ENCODE measurements at places on chromosomes 13 and 19.

DNA sequence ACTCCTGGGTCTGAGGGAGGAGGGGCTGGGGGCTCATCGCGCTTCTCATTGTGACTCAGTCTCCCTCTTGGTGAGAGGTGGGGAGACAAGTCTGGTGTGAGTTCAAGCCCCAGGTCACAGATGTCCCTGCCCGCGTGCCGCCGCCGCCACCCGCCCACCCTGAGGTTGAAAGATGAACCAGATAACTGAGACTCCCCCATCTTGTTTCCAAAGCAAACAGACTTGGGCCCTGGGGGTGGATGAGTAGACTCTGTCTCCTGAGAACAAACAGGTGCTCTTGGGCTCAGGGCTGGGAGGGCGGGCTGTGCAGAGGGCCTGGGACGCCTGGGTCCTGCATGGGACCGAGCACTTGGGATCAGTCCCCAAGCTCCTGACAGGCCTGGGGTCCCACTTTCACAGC is 567 bp downstream of the SBK2 start:
- no peak for DNase-seq

GRCh38 chr19:34457446-34457845 is 24.1 kb upstream of the WTIP start:
- DNase-seq = no peak

DNA sequence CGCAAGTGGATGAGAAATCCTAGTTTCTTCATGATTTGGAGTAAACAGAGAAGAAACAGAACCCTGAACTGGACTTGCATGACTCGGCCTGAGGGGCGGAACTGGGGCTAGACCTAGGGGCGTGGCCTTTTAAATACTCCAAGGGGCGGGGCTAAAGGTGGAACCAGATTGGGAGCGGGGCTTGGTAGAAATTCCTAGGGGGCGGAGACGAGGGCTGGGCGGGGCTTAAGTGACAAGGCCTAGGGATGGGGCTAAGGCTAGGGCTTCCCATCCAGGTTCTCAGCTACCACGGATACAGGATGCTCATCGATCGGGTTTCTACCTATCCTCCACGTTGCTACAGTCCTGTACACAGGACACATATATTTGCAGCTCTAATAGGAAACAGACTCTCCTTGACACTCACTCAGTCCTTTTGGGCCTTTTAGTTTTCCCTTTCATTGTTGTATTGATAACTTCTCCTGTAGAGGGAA is 372 bp upstream of the ZNF699 start:
- DNase-seq = peak; percentile 95

DNA sequence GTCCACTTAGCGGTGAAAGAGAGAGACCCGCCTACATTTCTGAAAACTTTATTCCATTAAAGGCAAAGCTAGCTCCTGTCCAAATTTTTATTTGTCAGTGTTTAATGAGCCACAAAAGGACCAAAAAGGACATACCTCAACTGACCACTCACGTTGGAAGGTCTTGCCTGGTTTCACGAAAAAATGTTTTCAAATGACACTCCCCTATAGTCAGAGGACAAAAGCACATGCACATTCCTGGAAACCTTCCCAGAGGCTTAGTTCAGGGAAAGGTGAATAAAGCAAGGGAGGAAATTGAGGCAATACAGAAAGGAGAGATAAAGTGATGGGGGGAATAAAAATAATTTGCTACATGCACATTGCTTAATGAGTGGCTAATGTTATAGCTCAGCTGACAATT is 55.6 kb downstream of the DOCK9 start:
- DNase-seq = no peak

GRCh38 chr19:21454901-21455300 is 50.5 kb upstream of the ZNF429 start:
- no peak for DNase-seq

DNA sequence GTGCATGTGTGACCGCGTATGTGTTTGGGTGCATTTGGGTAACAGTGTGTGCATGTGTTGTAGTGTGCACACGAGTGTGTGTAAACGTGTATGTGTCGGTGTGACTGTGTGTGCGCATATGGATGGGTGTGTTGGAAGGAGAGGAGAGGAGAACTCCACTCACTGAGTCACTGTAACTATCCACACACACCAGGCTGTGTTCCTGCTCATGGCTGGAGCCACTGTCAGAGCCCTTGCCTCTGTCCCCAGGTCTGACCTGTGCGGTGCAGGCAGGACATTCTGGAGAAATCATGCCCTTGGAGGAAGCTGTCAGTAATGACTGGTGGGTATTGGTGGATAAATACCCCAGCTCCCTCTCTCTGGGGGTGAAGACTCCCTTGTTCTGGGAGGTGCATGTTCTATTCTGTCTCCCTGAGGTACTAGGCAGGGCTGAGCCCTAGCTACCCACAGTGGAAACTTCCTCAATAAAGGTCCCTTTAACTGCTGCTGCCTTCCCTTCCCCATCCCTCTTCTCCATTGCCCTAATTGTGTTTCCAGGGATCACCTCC is 48.4 kb downstream of the CYP4F22 start:
- DNase-seq = no peak

- DNase-seq = peak; percentile 81
Observed at GRCh38 chr19:40398417-40399131, 8.6 kb upstream of the HIPK4 start.

GRCh38 chr19:4032436-4032835 is 24.9 kb downstream of the PIAS4 start:
- DNase-seq = no peak

DNA sequence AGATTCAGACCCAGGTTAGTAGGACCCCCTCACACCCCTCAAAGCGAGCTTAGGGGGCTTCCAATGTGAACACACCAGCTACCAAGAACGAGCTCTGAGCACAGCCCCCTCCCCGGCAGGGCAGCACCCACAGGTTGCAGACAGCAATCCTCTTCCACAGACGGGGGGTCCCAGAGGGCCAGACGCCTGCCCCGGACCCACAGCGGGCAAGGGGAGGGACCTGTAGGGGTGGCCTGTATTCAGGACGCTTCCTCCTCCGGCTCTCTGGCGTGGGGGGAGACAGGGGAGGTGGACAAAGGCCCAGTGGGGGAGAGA is 4.8 kb downstream of the TTYH1 start:
- no peak for DNase-seq

- DNase-seq = peak; percentile 38
Observed at GRCh38 chr13:29402166-29402636, 193.3 kb downstream of the SLC7A1 start.

- DNase-seq = no peak
Observed at GRCh38 chr19:16919496-16919895, 30.7 kb downstream of the F2RL3 start.

GRCh38 chr19:47324502-47324901 is 7.5 kb upstream of the C5AR2 start:
- no peak for DNase-seq

DNA sequence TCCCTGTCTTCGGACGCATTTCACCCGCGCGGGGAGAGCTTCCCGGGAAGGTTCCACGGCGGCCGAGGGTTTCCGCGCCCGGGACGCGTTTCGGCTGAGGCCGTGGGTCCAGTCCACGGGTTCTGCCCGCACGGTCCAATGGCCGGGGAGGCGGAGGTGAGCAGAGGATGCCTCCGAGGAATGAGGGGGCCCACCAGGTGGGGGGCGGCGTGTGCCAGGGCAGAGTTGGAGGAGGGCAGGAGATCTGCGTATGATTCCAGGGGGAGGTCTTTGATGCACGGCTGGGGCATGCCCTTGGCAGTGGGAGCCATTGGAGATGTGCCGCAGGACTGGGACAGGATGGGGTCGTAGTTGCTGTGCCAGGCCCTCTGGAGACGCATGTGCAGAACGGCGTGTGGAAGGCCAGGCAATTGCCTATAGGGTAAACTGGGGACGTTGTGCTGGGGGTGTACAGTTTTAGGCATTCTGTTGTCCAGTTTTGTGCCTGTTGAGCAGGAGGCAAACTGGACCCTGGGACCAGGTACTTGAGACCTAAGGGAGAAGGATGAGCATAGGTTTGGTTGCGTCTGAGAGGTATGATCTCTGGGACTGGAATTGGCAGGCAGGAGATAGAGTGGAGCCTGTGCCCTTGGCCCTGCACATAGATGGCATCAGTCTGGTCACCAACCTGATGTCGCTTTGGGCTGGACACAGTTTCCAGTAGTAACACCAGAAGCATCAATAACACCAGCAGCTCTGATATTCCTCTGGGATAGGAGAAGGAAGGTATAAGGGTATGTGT is 751 bp downstream of the ZNF584 start:
- DNase-seq = peak; percentile 75

GRCh38 chr13:51523082-51523518 is 61.2 kb upstream of the WDFY2 start:
- peak; percentile 74 for DNase-seq

DNA sequence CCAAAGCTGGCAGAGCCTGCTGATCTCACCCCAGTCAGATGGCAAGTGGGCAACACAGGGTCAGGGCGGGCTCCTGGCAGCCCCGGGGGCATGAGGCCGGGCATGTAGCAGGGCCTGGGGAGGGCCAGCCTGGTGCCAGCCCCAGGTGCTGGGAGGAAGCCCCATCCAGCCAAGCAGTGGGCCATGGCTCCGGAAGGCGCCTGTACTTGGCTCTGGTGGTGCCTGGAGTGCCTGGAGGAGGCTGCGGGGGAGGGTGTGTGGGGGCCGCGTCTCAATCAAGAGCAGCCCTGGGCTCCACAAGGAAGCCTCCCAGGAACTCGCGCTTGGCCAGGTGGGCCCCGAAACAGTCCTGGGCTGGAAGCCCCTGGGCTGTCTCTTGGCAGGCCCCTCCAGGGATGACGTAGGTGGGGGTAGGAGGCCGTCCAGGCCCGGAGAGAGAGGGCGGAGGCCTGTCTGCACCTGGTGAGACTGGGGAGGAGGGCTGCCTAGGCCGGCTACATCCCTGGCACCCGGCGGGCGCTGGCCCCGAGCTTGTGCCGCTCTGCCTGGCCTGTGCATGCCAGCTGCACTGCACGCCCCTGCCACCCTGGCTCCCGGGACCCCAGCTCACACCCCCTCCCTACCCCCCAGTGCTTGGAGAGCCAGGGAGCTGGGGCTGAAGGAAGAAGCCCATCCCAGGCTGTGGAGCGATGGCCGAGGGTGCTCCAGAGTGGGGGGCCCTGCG is 45.9 kb downstream of the COMP start:
- DNase-seq = no peak

DNA sequence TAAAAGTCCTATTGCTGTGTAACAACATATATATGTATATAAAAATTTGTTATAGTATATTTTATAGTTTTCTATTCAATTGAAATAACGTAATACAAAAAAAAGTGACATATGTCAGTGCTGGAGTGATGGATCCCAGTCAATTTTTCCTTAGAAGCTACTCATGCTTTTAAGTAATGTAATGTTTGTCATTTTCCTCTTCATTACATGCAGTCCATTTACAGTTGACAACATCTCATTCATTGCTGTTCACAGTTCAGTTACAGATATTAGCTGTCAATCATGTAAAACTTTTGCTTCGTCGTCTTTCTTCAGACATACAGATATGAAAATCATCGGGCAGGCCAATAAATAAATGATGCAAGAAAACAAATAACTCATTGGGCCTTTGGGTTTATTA is 525.1 kb upstream of the PRR20A start:
- no peak for DNase-seq

DNA sequence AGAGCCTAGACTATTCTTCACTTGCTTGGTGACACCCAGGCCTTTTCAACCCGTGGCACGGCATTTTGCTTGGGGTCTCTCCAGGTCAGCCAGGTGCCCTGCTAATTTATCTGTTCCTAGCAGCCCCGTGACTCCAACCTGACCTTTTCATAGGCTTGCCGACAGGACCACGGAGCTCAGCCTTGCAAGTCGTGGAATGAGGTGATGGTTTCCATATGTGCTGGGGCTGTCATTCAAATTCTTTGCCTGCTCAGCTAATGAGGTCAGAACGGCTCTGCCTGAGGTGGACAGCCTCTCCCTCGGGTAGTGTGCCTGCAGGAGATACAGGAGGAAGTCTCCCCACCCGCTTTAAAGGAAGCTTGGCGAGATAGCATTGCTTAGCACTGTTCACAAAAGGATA is 61.0 kb downstream of the SHISA2 start:
- DNase-seq = no peak

DNA sequence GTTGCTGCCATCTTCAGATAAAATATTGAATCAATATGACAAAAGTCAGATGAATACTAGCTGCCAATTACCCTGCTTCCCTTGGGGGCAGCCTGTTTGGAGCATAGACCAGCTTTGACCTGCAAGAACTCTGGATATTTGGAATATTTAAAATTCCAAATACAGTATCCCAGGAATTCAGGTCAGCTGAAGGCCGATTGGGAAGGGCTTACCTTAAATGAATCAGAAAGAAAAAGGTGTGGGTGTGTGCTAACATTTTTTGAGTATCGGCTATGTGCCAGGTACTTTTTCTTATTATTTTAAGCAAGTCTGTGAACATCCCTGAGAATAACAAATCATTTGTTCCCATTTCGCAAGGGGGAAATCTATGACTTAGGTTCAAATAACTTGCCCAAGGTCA is 1.8 kb upstream of the RUBCNL start:
- no peak for DNase-seq

DNA sequence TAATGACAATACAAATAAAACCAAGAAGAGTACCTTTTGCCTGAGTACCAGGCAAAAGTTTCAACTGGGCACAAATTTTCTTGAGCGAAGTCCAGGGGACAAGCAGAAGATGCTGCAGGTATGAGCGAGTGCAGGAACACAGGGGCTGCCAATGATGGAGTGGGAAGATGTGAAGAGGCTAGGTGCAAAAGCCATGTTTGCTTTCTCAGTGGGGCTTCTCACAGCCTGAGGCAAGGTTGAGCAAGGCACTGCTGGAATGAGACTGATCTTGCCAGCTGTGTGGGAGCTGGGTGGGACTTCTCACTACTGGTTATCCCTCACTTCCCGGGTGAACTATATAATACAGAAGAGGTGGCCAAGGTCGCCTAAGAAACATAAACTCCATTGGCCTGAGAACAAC is 1200.7 kb downstream of the SLITRK1 start:
- no peak for DNase-seq

Data from hematopoietic multipotent progenitor cell treated with erythropoietin and hydrocortisone succinate and interleukin-3 and kit ligand, for 6 days (in vitro differentiated cells).